ENCODE measurements at places on chromosomes 11 and 22.

DNA sequence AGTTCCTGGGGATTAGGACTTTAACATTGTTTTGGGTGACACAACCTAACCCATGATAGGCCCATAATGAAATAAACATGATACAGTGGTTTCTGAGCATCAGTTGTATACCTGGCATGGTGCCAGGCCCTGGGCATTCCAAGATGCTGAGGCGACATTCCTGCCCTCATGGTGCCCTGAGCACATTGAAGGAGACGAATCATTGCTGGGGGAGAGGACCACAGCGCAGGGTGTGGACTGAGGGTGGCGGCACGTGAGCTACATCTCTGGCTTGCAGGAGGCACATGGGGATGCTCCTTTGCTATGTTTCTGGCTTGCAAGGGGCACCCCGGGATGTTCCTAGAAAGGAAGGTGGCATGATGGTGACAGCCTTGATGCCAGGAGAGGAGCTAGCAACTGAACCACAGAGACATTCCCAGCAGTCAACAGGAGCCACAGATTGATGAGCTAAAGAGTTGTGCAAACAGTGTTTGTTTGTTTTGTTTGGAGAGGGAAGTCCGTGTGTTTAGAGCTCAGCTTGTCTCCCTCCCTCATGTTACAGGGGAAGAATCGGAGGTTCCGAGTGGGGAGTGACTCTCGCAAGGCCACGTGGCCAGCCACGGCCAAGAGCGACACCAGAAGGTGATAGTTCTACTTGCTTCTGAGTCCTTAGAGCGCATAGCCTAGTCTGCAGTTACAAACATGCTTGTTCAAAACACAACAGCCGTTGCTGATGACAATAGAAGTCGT, 106.4 kb downstream of the MIAT start:
- no peak for DNase-seq

DNA sequence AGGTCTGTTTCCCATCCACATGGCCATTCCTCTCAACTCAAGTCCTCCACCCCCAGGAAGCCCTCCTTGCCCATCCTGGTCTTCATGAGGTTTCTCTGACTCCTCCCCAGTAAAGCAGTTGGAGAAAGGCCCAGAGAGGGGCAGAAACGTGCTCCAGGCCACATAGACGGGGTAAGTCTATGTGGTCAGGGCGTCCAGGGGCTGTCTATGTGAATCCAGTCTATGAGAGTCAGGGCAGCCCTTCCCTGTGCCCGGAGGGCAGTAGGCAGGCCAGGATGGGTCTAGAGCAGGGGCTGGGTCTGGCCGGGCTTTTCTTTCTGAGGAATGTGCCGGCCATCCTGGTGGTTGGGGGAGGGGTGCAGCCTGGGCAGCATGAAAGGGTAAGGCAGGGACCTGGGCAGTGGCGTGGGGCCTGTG, 11.7 kb downstream of the GUCD1 start:
- DNase-seq = no peak

DNA sequence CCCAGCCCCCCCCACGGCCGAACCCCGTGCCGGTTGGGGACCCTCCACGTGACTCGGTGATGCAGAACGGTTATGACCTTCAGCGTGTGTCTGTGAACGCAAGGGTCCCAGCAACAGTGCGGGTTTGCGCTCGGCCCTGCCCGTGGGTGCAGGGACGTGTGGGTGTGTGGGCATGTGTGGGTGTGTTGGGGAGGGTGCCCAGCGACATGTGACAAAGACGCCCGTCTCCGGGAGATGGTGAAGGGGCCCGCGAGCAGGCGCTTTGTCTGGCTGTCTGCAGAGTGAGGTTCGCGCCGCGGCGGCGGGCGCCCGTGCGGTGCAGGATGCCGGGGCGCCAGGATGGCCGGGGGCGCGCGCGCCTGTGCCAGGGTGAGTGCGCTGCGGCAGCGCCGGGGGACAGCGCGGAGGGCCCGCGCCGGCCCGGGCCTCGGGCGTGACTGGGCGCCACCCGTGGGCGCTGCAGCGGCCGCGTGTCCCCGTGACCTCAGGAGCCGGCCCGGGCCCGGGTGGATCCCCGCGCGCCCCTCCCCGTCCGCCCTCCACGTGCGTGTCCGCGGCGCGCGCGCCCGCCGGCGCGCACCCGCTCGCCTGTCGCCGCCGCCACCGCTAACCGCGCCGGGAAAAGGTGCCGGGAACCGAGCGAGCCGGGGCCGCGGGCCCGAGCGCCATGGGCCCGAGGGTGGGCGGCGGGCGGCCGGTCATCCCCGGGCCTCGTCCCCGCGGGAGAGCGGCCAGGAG, at the start of gene LRFN4:
Gene LRFN4 (plus strand): TSS at position 569 of the 738 bp plus-strand sequence. CDS start 681 bp downstream, outside the sequence.
- no peak for DNase-seq

- no peak for DNase-seq
These were observed 92.7 kb downstream of the TRMU start for GRCh38 chr22:46428171-46428570.

GRCh38 chr22:30304495-30305244, 15.4 kb upstream of the CASTOR1 start:
- DNase-seq = no peak

DNA sequence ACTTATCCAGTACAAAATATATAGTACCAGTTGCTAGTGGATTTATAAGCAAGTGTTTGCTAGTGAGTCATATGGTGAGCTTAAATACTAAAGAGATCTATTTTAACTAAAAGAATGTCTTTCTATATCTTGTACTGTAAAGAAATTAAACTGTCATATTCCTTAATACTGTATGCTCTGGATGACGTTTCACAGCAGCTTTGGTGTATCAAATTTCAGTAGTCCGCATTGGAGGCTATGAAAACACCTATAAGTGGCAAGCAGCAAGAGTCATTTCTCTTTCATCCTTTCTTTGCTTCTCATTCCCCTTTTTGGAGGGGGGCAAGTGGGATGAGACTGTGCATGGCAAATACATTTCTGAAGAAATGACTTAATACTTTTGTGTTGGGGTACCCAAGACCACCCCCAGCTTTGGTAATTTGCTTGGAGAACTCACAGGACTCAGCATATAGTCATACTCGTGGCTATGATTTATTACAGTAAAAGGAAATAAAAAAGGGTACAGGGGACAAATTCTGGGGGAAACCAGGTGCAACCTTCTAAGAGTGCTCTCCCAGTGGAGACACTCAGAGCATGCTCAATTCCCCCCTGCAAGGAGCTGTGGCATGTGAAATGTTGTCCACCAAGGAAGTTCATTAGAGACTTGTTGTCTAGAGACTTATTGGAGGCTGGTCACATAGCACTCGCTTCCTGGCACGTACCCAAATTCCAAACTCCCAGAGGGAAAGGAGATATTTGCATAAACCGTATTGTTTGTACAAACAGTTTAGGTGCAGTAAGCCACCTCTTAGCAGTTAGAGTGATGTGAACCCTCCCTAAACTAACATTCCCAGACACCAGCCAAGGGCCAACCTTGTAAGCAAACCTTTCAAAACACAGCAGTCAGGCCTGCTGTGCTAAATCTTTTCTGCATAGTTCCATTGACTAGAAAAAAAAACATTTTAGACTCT, 210.8 kb downstream of the PGR start:
- no peak for DNase-seq

- no peak for DNase-seq
These were observed 17.8 kb downstream of the SLC25A18 start for GRCh38 chr22:17581056-17581455.

GRCh38 chr11:19013181-19013857, 47.2 kb downstream of the MRGPRX2 start:
- no peak for DNase-seq

- DNase-seq = no peak
These were observed 45.3 kb downstream of the SMIM38 start for GRCh38 chr11:69201066-69201365.

GRCh38 chr11:33687733-33688479, 12.7 kb downstream of the C11orf91 start:
- no peak for DNase-seq

- no peak for DNase-seq
These were observed 50.7 kb downstream of the PPME1 start for GRCh38 chr11:74221816-74222215.

DNA sequence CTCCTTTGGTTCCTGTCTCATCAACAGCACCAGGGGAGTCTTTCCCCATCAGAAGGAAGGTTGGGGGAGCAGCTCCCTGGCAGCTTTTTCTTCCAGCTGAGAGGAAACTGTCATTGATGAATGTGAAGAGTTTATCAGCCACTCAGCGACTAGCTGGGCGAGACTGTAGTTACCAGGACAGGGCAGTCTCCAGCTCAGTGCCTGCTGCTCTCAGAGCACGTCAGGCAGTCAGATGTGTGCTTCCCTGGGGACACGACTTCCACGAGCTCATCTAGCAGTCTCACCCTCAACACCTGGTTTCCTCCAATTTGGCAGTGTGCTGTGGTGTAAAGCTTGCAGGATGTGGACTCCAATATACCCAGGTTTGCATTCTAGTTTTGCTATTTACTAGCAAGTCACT, 12.5 kb upstream of the C1QTNF4 start:
- no peak for DNase-seq

GRCh38 chr11:125679397-125679796, 1.2 kb downstream of the ACRV1 start:
- no peak for DNase-seq

DNA sequence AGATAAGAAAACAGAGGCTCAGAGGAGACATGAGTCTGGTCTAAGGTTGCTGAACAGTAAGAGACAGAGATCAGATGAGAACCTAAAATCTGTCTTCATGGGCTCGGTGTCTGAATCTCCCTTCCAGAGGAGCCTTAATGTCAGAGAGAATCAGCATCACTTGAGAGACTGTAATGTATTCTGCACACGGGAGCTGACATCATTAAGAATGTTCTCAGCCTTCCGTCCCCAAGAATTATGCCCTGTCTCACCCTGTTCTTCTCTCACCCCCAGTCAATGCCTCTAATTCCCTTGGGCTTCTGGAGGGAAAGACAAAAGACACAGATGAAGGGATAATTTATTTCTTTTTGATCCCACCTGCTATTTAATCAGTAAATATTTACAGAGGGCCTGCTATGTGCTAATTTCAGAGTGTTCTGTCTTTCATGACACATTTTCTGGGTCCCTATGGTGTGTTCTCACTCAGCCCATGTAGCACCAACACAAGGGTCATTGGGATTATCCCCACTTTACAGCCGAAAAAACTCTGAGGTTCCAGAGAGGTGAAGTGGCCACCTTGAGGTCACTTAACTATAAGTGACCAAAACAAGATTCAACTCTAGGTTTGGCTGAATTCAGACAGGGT, 61.8 kb downstream of the CD82 start:
- no peak for DNase-seq

GRCh38 chr22:25656724-25657123, 85.3 kb upstream of the MYO18B start:
- DNase-seq = no peak

- DNase-seq = no peak
These were observed 4.9 kb downstream of the SULT4A1 start for GRCh38 chr22:43857367-43857766.

DNA sequence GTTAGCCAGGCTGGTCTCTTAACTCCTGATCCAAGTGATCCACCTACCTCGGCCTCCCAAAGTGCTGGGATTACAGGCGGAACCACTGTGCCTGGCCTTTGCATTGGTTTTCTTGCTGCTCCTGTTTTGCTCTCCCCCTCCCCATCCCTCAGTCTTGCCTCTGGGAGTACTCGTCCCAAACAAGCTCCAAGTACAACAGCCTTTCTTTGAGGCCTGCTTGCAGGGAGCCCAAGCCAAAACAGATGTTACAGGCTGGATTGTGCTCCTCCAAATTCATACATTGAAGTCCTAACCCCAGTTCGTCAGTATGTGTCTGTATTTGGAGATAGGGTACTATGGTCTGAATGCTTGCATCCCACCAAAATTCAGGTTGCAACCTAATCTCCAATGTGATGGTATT, 8.6 kb downstream of the IGLL1 start:
- no peak for DNase-seq

- DNase-seq = no peak
These were observed 546.2 kb downstream of the TMEM135 start for GRCh38 chr11:87583931-87584330.

DNA sequence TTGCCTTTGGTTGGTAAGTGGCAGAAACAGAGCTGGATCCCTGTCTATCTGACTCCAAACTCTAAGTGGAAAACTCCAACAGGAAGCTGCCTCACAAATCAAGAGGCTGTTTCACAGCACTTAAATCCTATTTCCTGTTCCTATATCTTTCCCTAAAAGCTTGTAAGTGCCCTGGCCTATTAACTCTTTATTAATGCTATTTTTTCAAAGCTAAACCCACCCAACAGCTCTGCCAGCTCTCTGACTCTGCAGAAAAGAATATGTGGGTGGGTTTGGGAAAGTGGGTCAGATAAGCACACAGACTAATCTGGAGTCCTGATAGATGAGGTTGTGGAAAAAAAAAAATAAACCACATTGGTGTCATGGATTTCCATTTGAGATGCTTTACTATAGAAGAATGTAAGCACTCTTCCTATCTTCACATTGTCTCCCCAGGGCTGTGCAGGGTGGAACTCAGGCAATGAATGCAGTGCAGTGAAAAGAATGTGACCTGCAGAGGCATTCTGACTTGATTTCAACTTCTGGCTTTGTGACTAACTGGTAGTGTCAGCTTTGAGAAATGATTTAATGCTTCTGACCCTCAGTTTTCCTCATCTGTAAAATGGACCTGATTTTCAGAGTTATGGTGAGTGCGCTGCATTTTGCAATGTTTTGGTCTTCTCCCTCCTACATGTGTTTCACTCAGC, 125.6 kb downstream of the AASDHPPT start:
- no peak for DNase-seq

DNA sequence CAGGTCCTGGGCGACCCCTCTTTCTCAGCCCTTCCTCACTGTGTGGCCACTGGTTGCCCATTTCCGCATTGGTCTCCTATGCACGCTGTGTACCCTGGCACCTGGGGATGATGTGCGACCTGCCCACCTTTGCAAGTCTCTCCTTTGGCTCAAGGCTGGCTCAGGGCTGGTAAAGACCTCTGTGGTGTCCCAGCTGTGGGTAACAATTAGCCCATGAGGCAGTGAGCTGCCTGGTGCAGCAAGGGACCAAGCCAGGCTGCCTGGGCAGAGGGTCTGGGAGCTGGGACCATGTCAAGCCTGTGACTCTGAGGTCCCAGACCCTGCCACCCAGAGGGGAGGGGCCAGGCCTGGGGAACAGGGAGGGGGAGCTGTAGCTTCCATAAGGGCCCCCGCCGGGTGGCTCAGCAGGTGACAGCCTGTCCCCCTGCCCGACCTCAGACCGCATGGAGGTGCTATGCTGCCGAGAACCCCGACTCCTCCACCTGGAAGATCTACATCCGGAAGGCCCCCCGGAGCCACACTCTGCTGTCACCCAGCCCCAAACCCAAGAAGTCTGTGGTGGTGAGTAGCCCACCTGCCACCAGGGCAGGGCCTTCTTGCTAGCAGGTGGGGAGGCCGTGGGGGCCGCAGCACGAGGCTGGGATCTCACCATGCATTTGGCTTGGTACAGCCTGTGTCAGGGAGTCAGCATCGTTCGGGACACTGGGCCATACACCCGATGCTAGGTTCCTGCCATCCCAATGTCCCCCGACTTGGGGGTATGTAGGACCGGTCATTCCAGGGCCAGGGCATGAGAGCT, 112.5 kb downstream of the KCNQ1OT1 start:
- peak; percentile 1 for DNase-seq

All from activated naive CD4-positive, alpha-beta T cell treated with Interleukin-2 at 50 U/mL for 16 hours (primary cell).